ENCODE measurements at places on chromosomes 12 and 14.

DNA sequence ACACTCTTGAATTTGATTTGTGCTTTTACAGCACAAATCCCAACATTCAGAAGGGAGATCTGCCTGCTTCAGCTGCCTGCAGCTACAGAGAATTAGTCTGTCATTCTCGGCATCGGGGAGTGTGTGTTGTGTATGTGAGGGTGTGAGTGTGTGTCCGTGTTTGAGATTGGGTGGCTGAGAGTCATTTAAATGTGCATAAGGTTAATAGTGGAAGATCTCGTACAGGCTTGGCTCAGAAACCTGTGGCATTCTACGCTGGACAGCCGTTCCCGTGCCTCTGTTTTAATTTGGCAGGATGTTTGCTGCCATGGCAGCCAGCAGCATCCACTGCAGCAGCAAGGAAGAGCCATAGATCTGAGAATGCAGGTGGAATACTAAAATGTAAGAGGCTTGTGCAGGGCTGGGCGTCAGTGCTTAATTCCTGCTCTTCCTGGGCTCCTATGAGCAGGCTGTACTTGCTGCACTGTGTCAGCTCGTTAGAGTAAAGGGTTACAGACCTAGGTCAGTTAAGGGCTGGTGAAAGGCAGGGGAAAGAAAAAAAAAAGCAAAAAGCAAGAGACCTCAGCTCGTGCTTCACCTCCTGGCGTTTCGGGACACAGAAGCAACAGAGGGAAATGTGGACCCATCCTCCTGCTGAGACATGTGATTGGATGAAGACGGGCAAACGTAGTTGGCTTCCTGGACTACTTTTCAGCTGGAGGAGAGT, 205.4 kb downstream of the NAV3 start:
- DNase-seq, result no peak

GRCh38 chr14:99357916-99358390, 86.0 kb upstream of the BCL11B start:
- DNase-seq, result no peak

GRCh38 chr14:61392297-61392696, 70.9 kb downstream of the PRKCH start:
- DNase-seq, result no peak

- no peak for DNase-seq
Measured at GRCh38 chr12:25455696-25456095, 97.4 kb downstream of the LMNTD1 start.

DNA sequence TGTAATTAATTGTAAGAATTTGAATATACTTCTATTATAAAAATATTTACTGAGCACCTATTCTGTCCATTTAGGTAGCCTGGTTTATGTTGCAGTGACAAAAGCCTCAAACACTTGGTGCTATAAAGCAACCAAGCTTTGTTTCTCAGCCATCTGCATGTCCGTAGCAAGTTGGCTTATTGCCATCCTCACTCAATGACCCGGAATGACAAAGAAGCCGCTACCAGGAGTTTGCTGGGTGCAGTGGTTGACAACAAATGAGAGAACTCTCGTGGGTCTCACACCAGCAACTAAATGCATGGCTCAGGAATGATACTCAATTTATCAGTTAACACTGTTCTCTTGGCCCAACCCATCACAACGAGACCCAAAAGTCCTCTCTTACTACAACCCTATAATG, 553.1 kb downstream of the DIO2 start:
- DNase-seq, result no peak

All from activated CD4-positive, alpha-beta T cell treated with anti-CD3 and anti-CD28 coated beads, Interleukin-2, amount 50 U/mL, for 1 hour (primary cell).